ENCODE measurements at places on chromosomes 2 and 18.

GRCh38 chr2:111668274-111668616 lies 215.7 kb downstream of the ANAPC1 start:
- no peak for DNase-seq

DNA sequence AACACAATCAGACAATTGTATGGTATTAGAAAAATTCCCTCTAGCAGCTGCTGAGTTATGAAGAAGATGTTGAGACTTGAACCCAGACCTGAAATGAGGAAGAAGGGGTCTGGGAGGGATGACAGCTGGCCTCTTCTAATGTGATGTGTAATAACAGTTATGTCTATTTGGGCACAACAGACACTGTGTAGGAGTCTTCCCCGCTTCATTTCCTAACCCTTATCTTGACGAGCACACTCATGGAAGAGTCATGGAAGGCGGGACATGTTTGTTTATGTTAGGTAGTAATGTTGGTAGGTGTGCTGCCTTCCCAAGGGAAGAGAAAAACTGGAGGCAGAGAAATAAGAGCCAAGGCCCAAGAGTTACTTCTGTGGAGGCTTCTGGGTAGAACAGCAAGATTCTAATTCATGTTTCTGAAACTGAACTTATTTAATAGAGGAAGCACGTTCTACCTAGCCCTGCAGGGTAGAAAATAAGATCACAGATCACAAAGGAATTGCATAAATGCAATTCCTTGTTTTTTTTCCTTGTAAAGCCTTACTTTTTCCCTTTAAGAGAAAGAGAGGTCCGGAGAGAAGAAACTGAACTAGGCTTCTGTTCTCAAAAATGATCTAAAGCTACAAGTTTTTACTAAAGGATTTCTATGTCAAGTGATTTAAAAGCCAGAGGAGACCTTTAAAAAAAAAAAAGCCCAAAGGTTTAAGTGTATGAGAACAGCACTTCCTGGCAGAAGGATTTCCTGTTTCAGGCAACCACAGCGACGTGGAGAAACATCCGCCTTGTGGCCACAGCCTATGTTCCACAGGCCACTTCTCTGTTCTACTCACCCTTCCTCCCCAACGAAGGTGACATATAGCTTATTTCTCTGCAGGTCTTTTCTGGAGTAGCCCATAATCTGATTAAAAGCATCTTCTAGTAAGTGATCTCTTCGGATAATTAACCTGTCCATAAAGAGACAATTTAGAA lies 68.5 kb upstream of the STK17B start:
- peak; percentile 84 for DNase-seq

- DNase-seq = peak; percentile 16
These were observed 1.1 kb upstream of the SULT6B1 start for GRCh38 chr2:37189452-37190153.

GRCh38 chr2:228983700-228984099 lies 287.4 kb downstream of the PID1 start:
- DNase-seq = no peak

- DNase-seq = no peak
These were observed 718 bp upstream of the TNP1 start for GRCh38 chr2:216860426-216861137.

GRCh38 chr2:174761837-174762236 lies 2.4 kb downstream of the CHRNA1 start:
- DNase-seq = no peak

GRCh38 chr18:7987284-7987976 lies 420.3 kb downstream of the PTPRM start:
- no peak for DNase-seq

DNA sequence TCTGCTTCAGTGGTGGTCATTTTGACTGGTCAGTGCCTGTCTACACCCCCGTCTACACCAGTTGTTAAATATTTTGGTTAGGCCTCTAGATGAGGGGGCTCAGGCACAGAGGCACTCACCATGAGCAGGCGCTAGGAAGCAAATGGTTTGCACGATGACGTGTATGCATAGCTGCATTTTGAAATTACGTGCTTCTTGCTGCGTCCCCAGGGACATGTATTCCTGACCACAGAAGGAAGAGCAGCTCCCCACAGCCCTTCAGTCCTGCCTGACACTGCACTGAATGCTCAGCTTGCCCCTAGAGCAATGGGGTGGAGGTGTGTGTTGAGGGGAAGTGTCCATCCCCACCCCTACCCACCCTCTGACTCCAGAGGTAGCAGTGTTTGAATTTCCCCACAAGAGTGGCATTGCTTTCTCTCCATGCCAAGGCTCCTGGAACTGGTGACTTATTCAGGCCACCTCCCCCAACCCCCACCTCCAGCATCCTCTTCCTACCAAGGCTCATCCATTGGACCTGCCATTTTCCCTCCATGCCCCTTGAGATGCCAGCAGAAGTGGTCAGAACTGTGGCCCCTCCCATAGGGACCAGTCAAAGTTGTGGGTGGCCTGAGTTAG lies 11.4 kb upstream of the ZAP70 start:
- no peak for DNase-seq

- DNase-seq = no peak
These were observed 1.4 kb upstream of the XRCC5 start for GRCh38 chr2:216107760-216108159.

- no peak for DNase-seq
These were observed 22.8 kb downstream of the FHL2 start for GRCh38 chr2:105376010-105376409.

- no peak for DNase-seq
These were observed 66.5 kb downstream of the RIT2 start for GRCh38 chr18:43049021-43049420.

DNA sequence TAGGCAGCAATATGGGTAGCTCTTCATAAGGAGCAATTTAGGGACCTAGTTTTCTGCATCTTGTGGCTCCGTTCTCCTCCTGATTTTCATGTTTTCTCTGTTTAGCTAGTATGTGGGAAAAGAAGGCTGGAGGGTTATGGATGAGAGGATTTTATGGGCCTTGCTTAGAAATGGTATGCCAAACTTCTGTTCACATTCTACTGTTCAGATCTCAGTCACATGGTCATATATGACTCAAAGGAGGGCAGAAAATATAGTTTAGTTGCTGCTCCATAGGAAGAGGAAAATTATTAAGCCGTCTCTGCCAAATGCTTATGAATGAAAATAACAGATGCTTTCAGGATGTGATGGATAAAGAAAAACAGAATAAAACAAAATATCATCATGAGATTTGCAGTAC lies 361.8 kb upstream of the CWC22 start:
- no peak for DNase-seq

GRCh38 chr2:236627841-236628240 lies 58.2 kb downstream of the ACKR3 start:
- DNase-seq = no peak

DNA sequence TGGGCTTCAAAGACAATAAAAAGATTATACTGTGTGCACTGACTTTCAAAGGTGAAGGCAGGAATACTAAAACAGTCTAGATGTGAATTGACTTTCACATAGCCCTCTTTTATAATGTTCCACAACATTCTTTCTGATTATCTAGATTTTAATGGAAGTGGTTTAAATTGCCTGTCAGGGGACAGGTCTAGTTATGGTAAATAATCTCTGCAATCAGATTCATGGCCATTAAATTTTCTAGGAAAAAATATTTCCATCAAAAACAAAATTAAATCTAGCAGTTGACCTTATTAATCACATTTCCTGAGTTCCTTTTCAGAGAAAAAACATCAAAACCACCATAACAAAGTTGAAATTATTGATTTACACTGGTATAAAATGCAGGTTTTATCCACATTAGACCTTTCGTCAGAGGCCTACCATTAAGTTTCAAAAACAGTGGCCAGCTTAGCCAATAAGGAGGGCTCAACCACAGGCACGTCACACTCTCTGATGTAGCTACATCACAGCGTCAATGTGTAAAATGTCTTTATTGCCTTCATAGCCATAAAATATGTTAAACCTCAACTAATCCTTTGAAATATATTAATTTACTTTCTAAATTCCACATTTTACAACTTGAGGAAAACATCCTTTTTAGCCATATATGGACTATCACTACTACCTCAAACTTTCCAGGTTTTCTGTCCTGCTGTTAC lies 79.4 kb downstream of the NOL10 start:
- DNase-seq = no peak

DNA sequence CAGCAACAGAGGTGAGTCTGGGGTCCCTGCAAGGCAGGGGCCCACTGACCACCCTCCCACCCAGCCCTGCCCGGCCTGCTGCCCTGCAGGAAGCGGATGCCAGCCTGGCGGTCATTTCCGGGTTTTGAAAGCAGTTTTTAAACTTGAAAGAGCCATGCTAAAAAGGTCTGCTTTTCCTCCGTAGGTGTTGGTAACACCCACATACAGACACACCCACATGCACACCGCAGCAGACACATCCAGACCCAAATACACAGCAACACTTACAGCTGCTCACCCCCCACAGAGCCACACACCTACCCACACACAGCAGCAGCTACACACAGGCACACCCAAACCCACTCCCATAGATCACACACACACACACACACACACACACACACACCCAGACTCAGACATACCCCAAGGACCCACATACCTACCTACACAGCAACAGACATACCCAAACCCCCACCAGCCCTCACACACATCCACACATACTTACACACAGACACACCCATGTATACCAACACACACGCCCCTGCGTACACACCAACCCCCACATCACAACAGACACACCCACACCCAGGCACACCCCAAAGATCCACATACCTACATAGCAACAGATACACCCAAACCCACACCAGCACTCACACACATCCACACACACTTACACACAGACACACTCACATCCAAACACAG lies 7.6 kb downstream of the ZFP36L2 start:
- DNase-seq = peak; percentile 63

DNA sequence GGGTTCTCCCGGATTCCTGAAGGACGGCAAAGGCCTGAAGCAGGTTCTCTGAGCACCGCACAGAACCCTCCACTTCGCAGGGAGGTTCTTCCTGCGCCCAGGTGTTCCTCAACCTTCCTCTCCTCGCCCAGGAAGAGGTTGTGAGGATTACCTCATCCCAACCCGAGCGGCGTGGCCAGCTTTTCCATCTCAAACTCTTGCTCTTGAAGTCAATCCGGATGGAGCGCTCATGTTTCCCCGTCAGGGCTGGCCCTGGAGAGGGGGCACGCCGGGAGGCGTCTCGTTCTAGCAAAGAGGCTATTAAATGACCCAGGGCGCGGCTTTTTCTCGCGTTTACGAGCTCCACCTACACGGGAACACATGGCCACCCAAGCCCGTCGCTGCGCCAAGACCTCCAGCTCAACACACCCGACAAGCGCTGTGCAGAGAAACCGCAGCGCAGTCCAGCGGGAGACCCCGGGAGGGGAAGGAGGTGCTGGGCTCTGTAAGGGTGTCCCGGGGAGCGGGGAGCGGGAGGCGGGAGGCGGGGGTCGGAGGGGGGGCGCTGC lies 540 bp upstream of the RAB10 start:
- no peak for DNase-seq

GRCh38 chr2:15223887-15224286 lies 337.2 kb downstream of the NBAS start:
- no peak for DNase-seq

DNA sequence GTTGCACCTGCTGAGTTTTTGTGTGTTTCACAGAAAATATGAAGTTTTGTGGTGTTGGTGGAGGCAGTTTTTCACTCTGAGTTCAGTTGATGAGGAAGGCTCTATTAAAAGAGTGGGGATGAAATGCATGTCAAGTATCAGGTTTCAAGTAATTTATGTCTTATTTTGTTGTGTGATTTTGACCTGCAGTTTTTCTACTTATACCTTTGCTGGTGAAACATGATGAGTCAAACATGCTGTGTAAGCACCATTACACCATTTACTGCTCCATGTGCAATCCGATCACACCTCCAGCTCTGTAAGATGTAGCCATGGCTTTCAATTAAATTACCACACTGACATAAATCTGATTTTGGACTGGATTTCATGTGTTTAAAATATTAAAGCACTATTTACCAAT lies 174.5 kb upstream of the ZEB2 start:
- no peak for DNase-seq

- no peak for DNase-seq
These were observed 159.5 kb downstream of the SETBP1 start for GRCh38 chr18:44840058-44840790.

GRCh38 chr18:30469091-30469490 lies 573.5 kb downstream of the DSC3 start:
- no peak for DNase-seq

DNA sequence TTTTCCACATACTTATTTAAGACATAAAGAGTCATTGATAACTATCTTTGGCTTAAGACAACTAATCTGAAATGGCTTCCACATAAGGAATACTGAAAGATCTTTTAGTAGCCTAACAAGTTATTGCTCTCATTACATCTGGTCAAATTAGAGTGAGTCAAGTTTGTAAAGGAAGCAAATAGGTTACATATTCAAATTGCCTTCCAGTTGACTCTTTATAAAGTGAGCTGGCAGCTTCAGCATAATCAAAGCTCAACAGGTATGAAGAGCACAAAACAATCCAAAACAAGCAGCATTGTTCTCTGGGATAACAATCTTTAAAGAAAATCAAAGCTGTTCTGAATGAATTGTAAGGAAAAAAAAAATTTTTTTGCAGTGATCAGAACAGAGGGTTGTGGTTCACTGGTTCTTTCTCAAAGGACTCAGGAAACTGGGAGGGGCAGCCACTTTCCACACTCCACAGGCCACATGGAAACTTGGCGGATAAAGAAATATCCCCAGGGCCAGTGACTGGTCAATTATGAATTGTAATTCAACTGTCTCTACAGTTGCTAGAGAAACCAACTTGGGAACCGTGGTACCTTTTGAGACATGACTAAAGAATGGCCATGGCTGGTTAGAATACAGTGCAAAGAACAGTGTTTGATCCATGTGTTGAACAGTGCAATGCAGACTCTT lies 369.3 kb upstream of the KCNH7 start:
- no peak for DNase-seq

DNA sequence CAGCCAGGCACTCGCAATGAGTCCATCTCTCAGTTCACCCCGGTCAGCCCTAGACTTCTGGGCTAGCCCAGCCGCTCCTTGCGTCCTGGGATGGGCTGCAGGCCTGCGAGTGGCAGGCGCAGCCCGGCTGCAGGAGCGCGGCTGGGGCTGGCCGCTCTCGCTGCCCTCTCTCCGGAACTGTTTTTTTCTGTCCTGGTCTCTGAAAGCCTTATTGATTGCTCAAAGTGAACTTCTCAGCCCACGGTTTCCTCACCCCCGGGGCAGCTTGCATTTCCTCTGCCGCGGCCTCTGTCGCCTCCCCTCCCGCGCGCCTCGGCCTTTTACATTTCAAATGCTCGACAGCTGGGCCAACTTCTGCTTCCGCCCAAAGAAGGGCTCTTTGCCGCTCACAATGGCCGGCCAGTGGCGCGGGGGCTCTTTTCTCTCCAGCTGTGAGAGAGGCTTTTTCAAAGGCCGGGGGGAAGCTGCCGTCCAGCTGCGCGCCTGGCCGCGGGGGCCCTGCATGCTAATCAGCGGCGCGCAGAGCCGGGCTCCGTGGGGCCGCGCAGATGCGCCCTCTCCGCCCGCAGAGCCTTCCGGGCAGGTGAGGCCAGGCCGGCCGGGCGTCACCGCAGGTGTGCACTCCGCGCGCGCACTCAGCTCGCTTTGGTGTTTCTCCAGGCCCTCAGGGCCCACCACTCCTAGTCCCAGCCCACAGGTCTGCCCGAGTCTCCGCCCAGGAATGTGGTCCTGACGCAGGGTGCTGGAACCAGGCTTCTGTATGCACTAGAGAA lies 513.8 kb downstream of the RNF144A start:
- DNase-seq = peak; percentile 83
